ENCODE measurements at places on chromosomes 1 and 21. TPM values are rescaled to one million over a fixed set of nuclear protein-coding genes. Genes with fewer than 3 reads are reported as not detected.

GRCh38 chr1:29756085-29756484, 519.8 kb downstream of the PTPRU start:
- H3K4me1 ChIP-seq, result no peaks in the 10 kb centered on the region
- no peak overlapping the region for H3K4me3 ChIP-seq
- peaks cover 8% of the 10 kb centered on the region for H3K27me3 ChIP-seq
- no peaks in the 10 kb centered on the region for H3K36me3 ChIP-seq

GRCh38 chr1:44827197-44828002, 15.7 kb downstream of the PTCH2 start:
- no peak overlapping the region for H3K4me3 ChIP-seq
- H3K4me1 ChIP-seq, result no peaks in the 10 kb centered on the region
- no peak overlapping the region for H3K27ac ChIP-seq
- DNase-seq, result no peak
- no peaks in the 10 kb centered on the region for H3K27me3 ChIP-seq
- H3K36me3 ChIP-seq, result no peaks in the 10 kb centered on the region

Gene RBM15
- 20.4 TPM for total RNA-seq

Gene CHD5
- total RNA-seq, result 0.14 TPM

Gene DUSP12
- 34.7 TPM for total RNA-seq
